Hematopoietic multipotent progenitor cell treated with erythropoietin and hydrocortisone succinate and interleukin-3 and kit ligand, for 8 days (in vitro differentiated cells): ENCODE measurements at places on chromosomes 3 and 15.

GRCh38 chr3:37183976-37184375, 9.6 kb upstream of the LRRFIP2 start:
- no peak for DNase-seq

DNA sequence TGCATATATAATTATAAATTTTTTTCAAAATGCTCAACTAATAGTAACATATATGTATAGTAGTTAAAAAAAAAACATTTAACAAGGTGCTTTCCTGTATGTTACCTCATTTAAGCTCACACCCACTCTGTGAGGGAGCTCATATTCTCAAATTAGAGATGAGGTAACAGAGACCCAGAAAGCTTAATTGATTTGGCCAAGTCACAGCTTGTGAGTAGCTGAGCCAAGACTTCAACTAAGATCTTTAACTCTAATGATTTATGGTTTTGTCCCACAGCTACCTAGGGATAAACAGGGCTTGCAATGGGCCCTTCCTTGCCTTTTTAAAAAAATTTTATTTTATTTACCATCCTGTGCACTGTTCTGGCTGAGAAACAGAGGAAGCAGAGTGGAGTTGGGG, 230.0 kb upstream of the GOLIM4 start:
- DNase-seq, result no peak

- DNase-seq, result peak; percentile 77
Observed at GRCh38 chr3:194404365-194405140, 5.5 kb upstream of the GP5 start.

GRCh38 chr3:46027736-46028397, 584 bp upstream of the XCR1 start:
- no peak for DNase-seq

DNA sequence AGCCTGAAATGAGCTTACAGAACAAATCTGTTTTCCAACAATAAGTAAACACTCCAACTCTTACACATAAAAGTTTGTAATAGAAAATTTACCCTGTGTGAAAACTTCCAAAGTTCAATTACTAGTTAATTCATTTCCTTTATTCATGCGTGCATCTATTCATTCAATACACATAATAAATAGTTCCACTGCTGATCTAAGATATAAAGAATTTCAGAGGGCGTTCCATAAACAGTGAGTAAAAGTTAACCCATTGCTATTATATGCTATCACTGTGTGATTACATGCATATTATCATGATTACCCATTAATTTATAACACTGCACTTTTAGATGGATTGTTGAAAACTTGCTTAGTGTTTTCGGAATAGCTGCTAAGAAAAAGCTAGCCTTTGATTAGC, 36.2 kb upstream of the CFAP20DC start:
- DNase-seq, result no peak

- no peak for DNase-seq
Observed at GRCh38 chr15:94793207-94793606, 561.8 kb downstream of the MCTP2 start.

DNA sequence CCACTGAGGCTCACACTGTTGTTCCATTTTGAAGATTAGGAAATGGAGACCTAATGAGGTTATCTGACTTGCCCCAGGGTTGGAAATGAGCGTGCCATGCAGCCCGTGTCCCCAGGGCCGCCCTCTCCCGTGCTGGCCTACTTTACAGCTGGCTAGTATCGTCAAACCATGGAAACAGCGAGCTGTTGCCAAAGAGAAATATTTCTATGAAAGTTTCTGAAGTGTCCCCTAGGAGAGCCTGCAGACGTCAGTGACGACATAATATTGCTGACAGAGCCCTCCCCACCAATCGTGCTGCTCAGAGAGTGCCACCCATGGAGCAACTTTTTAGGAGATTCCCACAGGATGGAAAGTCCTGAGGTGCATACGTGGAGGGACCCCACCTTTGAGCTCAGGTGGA, 11.2 kb upstream of the FAM174B start:
- no peak for DNase-seq

DNA sequence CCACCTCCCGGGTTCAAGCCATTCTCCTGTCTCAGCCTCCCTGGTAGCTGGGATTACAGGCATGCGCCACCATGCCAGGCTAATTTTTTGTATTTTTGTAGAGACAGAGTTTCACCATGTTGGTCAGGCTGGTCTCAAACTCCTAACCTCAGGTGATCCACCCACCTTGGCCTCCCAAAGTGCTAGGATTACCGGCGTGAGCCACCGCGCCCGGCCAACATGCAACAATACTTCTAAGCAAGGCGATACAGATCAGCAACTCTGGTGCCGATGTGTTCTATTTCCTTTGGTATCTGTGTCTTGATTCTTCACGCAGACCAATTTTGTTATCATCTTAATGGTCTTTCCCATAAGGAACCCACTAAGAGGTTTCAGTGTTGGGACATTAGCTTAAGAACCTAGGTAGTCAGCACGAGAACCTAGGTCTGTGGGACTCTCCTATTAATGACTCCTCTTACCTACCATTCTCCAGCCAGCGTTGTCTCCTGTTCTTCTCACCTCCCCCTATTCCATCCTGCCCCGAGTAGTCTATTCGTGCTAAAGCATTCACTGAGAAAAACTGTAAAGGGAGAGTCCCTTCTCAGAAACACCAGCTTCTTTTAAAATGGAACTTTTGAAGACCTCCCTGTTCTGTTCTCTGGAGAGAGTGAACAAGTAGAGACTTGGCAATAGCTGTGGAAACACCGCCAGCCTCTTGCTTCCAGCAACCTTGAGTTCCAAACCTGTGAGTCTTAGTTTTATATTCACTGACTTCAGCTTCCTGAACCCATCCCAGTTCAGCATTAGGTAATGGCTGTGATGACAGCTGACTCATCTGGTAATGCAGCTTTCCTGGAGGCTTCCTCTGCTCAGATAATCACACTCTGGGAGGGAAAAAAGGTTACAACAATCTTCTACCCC, 61.2 kb downstream of the TSC22D2 start:
- no peak for DNase-seq

DNA sequence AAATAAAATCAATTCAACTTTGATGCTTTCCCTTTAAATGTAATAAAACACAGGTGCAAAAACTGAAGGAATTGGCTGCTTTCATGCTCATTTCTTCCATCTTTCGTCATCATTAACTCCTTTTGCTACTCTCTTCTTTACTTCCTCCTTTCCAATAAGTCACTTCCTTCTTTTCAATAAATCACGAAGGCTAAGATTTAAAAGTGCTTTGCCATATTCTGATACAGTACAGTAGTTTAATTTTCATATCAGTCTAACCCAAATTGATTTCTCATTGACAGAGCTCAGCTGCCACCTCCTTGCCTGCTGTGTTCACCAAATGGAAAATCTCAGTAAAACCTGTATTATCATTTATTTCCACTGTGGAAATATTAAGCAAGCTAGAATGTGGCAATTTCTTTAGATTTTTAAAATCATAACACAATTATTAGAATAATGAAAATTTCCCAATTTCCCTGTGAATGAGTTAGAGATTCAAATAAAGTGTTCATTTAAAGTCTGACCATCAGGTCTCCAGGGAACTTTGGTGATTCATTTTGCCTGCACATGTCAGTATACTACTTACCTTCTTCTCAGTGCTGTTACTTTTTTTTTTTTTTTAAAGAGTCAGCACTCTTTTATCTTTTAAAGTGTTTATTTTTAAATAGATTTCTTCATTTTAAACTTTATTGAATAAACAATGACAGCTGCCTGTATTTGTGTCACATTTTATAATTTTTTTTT, 41.6 kb downstream of the NANOGP8 start:
- DNase-seq, result no peak

DNA sequence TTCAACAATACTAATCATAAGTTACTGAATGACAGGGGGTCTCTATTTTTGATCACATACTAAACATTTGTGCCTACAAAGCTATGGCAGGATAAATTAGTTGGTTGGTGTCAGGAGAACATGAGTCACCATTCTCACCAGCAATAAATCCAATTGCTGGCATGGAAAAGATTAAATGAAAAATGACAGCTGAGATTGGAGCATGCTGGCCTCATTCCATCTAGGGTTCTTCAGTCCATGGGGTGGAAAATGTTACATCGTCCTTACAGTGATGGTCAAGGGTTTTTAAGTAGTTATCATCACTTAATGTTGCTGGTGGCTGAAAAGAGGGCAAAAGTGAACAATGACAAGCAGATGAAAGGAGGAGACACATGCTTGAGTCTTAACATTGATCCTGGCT, 180.1 kb upstream of the BCL6 start:
- no peak for DNase-seq

GRCh38 chr15:101390462-101390861, 95.4 kb upstream of the SNRPA1 start:
- no peak for DNase-seq

DNA sequence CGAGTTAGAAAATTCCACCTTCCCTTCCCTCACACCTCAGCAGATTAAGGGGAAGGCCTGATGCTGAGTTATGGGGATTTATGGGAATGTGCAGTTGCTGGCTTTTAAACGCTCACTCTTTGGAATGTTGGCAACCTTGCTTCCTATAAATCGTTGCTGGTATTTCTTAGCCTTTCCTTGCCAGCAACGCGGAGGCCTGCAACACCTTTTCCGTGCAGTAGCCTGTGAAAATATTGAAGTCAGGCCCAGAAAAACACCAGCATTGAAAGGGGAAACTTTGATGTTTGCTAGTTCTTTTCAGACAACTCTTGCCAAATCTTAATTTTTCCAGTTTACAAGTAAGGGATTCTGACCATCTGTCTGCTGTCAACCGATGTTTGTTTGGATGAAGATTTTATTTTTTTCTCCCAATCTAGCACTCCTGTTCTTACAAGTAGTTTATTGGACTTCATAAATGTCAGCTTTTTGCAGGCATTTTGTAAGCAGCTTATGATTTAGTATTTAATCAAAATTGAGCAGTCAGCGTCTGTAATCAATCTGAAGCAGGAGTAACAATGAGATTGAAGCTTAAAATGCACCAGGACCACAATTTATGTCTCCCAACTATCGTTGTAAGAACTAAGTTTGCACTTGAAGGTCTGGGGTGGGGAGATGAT, 251.0 kb downstream of the RPLP1 start:
- DNase-seq, result no peak

DNA sequence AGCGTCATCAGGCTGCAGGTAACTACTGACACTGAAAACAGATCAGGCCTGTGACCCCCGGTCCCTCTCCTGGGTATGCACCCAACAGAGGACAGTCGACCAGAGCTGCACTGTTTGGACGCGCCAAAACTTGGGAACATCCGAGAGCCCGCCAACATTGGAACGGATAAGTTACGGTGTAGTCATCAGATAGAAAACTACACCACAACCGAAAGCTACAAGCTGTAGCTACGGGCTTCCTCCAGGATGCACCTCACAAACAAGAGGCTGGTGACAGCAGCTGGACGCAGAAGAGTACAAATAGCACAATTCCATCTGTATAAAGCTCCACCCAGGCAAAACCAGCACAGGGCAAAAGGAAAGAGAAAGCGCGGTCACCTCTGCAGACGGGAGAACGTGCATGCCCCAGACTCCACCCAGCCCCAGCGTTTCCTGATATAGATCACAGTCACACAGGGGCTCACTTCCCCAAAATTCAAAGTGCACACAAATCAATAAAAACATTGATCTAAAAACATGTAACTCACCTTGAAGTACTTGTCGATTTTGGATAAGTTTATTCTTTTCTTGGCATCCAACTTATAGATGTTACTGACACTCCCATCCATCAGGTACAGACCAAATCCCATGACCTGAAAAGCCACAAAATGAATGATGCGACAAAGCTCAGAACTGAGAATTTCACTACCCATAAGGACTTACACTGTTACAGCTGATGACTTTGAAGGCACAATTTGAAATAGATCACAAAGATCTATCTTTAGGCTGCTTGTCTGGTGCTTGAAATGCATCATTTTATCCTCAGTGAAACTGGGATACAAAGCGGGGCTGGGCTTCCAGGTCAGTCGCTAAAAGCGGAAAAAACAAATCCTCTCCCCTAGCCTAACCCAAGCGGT, 43.3 kb downstream of the CYFIP1 start:
- DNase-seq, result no peak

DNA sequence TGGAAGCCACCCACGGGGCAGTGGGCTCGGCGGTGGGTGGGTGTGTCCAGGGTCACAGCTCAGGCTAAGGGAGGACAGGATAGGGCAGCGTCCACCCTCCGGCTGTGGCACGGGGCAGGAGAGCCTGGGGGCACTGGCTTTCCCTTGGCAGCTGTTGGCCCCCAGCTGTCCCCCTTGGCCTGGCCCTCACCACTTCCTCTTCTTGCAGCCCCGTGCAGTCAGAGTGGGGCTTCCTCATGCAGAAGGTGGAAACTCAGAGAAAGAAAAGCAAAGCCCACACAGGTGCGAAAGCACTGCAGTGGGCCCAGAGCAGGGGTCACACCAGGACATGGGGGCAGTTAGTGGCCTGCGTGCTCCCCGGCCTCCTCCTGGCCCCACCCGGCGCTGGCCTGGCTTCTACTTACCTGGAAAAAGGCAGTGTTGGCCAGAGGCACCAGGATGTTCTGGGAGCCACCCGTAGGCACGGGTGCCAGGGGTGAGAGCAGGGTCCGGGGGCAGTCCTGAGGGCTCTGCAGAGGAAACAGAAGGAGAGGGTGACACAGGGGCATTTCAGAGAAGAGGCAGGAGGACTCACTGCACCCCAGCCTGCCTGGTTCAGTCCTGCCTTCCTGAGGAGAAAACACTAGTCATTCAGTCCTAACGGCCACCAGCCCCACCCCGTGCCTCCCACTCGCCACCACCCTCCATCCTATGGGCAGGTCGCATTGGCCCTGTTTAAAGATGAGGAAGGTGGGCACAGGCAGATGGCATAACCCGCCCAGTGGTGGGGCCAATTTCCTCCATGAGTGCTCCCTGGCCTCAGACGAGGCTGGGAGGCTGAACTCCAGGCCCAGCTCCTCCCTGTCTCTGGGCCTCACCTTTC, 28.3 kb downstream of the PLXND1 start:
- DNase-seq, result peak; percentile 93

GRCh38 chr3:34444137-34444536, 645.7 kb downstream of the PDCD6IP start:
- DNase-seq, result no peak

DNA sequence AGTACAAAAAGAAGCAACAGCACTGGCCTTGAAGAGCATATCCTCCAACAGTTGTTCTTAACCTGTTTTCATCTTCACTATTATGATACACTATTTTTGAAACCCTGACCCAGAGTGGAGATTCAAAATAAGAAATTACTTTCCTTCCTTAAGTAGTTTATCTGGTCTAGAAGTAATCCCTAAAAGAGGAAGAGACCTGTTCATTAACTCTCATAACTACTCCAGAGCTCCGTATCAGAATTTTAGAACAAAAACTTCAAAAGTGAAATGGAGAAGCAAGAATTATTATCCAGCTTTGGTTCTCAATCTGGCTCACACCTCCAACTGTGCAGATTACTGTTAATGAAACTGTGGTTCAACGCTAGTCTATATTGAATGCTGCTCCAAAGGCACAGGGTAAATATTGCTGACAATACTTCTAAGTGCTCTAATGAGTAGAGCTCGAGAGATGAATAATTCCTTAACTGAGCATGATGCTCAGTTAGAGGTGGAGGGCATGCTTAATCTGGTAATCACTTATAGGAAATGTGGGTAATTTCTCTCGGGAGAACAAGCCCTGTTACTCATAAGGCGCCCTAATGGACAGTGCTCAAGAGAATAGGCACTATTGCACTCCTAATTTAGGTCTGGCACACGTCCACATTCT, 5.2 kb downstream of the LCMT2 start:
- DNase-seq, result no peak
